ENCODE measurements at places on chromosomes 11 and 22. TPM values are rescaled to one million over a fixed set of nuclear protein-coding genes. Genes with fewer than 3 reads are reported as not detected.

OR6T1 gene
- not detected for total RNA-seq

CCDC188 gene
- 0.41 TPM for total RNA-seq

HINFP gene
- total RNA-seq = 48.8 TPM

OR8G1 gene
- not detected for total RNA-seq

SLN gene
- total RNA-seq = not detected

APOBEC3B gene
- total RNA-seq = 18.9 TPM

MPEG1 gene
- not detected for total RNA-seq

OR10A6 gene
- not detected for total RNA-seq

ISX gene
- not detected for total RNA-seq

FOSL1 gene
- 3.0 TPM for total RNA-seq

SIDT2 gene
- 31.8 TPM for total RNA-seq

MUC5AC gene
- total RNA-seq = not detected

TMEM151A gene
- not detected for total RNA-seq

ASCL2 gene
- total RNA-seq = not detected

KRTAP5-8 gene
- total RNA-seq = not detected

CPT1A gene
- 31.7 TPM for total RNA-seq

BAD gene
- total RNA-seq = 40.9 TPM

BACE1-AS gene
- total RNA-seq = 4.3 TPM

MMP1 gene
- not detected for total RNA-seq

INSC gene
- 0.63 TPM for total RNA-seq

NOX4 gene
- not detected for total RNA-seq

SPA17 gene
- total RNA-seq = 3.4 TPM

Measured in T-helper 1 cell treated with Interleukin-12 subunit alpha and Interleukin-12 subunit beta and Interleukin-4 antibody, amounts not matched to agents 30 ng/mL and 1 ng/mL, for 36 hours (primary cell).